ENCODE measurements at places on chromosomes 1 and 21.

DNA sequence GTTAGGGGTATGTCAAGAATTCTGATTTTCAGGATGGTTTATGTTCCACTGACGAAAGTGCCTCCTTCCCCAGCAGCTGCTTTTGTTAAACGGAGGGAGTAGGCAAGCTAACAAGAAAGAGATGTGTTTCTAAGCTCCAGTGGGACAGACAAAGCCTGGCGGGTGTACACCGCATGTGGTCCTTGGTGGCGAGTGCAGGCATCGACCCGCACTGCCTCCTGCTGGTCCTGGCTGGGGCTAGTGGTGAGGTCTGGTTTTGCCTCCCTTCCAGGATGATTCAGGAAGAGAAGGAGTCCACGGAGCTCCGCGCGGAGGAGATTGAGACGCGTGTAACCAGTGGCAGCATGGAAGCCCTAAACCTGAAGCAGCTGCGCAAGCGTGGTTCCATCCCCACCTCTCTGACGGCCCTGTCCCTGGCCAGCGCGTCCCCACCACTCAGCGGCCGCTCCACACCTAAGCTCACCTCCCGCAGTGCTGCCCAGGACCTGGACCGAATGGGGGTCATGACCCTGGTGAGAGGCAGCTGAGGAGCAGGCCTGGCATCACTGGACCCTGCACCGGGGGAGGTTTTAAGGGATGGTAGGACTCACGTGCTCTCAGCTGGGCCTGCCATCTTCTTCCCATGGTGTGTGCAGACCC, 29.0 kb downstream of the PPFIA4 start:
- no peak for DNase-seq

GRCh38 chr1:231420299-231420958, 1.7 kb downstream of the EGLN1 start:
- DNase-seq = no peak

DNA sequence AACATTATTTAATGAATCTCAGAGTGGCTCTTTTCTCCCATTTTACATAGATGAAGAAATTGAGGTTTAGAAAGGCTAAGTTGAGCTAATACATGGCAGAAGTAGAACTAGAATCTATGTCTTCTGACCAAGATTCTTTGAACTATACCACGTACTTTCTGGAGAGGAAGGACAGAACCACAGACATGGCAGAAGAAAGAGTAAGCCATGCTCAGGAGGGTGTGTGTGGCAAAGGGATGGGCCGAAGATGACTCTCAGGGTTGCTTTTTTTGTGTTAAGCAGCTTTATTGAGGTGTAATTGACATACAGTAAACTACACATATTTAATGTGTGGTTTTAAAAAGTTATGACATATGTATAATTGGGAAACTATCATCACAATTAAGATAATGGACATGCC, 69.5 kb downstream of the PEX14 start:
- no peak for DNase-seq

GRCh38 chr1:54356680-54357147, 49.5 kb downstream of the SSBP3 start:
- DNase-seq = no peak

- DNase-seq = no peak
Measured at GRCh38 chr1:230381049-230381467, 45.1 kb downstream of the PGBD5 start.

DNA sequence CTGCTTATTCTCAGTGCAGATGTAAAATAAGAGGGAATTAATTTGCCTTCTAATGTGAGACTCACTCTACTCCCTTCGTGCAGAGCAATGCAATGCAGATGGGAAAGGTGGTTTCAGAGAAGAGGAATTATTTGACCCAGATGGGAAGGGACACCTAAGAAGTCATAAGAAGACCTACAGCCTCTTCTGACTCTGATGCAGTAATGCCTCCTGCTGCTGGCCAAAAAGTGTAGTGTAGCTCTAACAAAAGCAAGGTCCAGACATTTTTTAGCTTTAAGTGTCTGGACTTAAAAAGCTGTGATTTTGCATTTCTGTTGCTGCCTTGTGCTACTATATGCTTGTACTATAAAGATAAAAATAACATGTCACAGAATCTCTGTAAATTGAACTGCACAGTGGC, 501.4 kb downstream of the TTLL7 start:
- DNase-seq = no peak

DNA sequence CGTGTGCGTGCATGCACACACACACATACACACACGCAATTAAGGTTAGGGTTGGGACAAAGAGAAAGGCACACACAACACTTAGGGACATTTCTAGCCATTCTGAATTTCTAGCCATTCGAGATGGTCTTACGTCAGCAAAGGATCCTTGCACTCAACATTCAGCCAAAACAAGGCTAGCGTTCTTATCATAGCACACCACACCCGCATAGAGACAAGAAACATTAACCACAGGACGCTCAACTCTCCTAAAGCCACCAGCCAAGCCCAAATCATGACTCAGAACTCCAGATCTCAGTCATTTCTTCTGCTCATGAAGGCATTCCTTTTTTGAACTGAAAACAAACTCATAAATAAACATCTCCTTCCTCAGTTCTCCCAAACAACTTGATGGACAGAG, 106.8 kb downstream of the LMO4 start:
- no peak for DNase-seq

DNA sequence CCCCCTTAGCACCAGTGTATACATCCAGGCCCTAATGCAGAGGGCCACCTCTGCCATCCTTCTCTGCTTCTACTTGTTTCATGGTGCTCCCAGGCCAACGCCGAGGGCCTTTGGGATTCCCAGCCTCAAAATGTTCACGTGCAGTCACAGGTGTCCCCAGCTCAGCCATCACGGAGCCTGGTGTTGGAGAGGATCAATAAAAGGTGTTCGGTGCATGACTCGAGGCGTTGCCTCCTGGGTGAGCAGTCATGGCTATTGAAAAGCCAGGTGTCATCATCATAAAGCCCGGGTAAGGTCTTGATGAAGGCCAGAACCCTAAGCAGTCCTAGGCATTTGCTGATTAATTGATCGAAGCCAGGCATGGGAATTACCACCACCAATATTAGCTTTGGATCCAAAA, 76.1 kb downstream of the ABCA4 start:
- DNase-seq = no peak

- no peak for DNase-seq
Measured at GRCh38 chr1:111496398-111496797, 7.0 kb downstream of the ADORA3 start.

DNA sequence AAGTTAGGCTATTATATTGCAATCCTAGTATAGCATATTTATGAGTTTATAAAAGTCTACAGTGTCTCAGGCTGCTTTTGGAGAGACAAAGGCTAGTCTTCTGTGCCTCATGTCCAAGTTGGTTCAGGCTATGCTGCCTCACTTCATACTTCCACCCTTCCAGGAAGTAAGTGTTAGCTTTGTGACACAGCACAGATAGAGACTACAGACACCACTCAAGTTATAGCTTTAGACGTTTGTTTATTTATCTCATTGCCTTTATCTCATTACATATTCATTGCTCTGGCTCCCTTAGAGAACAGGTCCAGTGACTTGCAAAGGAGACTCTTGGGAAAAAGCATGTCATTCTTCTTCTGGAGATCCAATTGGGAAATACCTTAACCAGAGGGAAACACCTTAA, 22.6 kb upstream of the GBP4 start:
- DNase-seq = no peak

GRCh38 chr1:154342132-154342531, 16.8 kb downstream of the ATP8B2 start:
- DNase-seq = no peak

DNA sequence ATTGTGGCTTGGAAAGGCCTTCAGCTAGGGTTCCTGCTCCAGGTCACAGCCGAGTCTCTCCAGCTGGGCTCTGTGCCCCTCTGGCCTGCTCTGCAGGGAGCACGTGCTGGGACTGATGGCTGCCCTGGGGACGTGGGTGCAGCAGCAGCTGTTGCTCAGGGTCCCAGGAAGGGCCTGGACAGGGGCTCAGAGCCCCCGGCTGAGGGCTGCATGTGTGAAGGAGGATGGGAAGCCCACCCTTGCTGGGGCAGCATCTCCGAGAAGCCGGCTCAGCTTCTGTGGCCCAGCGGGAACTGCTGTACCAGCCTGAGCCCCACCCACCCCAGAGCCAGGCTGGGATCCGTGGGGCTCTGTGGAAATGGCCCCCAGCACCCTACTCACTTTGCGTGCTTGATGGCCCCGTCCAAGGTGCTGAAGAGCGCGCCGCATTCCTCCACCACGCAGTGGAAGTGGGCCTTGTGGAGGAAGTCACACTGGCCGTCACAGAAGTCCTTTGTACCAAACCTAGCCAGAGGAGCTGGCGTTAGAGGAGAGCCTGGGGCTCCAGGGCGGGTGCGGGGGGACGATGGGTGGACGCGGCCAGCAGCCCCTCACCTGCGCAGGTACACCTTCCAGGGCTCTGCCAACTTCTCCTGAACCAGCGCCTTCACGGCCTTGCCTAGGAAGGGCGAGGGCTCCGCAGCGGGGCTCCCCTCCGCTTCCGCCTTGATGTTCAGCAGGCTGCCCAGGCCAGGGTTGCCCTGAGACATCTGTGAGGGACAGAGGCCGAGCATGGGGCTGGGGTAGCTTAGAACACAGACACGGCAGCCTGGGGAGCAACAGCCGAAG, 147.5 kb downstream of the CASZ1 start:
- no peak for DNase-seq

DNA sequence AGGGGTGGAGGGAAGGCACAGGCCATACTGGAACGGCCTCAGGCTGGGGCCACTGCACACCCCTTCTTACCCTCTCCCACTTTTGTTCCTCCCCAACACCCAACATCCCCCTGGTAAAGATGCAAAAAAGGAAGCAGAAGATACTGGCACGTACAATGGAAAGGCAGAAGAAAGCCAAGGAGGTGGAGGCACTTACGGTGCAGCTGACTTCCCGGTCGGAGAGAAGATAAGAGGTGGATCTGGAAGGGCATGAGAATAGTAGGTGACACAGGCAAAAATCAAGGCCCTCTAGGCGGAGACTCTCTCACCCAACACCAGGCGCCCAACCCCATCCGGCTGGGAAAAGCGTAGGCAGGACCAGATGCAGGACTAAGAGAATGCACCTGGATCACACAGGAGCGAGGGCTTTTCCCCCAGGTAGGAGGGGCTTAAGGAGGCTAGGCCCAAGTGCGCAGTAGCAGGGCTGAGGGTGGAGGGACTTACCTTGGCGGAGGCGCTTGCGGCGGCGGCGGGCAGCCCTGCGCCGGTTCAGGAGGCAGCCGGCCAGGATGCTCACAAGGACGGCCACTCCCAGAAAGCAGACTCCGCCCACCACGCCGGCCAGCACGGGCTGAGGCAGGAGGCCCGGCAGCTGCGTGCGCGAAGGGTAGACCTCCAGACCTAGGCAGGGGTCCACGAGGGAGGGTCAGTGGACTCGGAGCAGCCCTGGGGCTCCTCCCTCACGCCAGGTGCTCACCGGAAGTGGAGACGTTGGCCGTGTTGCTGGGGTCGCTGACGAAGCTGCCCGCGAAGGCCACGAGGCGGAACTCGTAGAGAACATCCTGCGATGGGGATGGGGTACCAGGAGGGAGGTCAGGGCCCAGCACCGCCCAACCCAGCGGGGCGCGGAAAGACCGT, 4.1 kb upstream of the TAGLN2 start:
- DNase-seq = no peak

DNA sequence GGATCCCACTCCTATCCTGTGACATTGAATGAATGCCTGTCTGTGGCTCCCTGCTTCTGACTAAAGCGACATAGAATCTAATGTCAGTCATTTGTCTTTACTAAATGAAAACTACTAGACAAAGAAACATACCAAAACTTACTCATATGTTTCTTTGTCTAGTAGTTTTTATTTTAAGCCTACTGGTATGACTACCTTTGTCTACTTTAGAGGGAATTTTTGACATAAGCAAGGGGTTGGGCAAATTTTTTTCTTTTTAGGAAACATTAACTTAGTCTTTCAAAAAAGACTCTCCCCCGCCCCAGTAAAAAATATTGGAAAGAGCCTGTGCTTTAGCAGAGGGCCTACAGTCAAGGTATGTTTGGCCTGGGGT, 4.9 kb downstream of the NEK7 start:
- no peak for DNase-seq

- DNase-seq = no peak
Measured at GRCh38 chr21:38810034-38810825, 4.5 kb downstream of the ETS2 start.

DNA sequence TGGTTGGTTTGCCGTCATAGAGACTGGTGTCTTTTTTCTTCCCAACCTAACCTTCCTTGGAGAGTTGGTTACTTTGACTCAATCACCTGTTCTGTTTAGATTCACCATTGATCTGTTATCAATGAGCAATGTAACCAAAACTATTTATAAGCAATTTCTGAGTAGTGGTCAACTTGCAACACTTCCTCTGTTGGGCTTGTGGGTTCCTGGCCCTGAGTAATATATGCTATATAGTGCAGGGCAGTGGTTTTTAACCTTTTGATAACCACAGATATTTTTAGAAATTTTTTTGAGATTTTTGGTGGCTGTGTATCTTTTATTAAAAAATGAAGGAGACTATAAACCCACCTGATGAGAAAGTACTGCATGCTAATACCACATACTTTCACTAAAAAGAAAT, 9.4 kb upstream of the XCL1 start:
- DNase-seq = no peak

GRCh38 chr1:211986628-211987254, 48.6 kb downstream of the INTS7 start:
- DNase-seq = no peak

DNA sequence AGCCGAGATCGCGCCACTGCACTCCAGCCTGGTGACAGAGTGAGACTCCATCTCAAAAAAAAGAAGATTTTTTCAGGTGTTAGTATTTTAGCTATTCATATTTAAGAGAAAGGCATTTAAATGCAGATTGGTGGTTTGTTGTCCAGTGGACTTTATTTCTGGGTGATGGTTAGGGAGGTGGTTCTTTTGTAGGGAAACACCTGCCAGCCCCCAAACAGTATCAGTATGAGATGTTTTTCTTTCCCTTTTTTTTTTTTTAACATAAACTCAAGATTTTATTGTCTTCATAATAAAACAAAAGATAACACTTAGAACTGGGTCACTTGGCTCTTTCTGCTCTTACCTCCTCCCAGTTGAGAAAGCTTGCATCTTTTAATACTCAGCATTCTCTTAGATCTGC, 9.9 kb downstream of the CCDC18 start:
- no peak for DNase-seq

DNA sequence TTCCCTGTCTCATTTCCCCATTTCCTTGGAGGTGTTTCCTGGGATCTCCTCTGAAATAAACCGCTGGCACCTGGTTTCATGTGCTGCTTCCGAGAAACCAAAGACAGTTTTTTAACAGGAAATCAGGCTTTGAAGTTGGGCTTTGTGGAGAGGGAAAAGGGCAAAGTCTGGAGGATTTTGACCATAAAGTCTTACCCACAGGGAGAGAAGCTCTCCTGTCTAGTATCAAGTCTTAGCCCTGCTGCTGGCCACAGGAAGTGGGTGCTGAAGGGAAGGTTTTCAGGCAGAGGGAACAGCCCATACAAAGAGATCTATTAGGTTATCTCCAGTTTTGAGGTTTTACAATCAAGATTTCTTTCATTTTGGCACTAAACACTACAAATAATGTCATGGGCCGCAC, 29.3 kb downstream of the SLC5A9 start:
- no peak for DNase-seq

Measured in right renal pelvis (tissue), 4 donors.